HepG2 (cell line): ENCODE measurements at places on chromosomes 3 and 15. TPM values are rescaled to one million over a fixed set of nuclear protein-coding genes. Genes with fewer than 3 reads are reported as not detected.

Gene PLA2G4E
- 0.01 TPM in 1 of 2 replicates, not detected in the other for polyA plus RNA-seq

Gene WDR76
- 1.1 and 1.3 TPM in 2 replicates for polyA plus RNA-seq

Gene HHATL
- polyA plus RNA-seq: 0.04 and 0.26 TPM in 2 replicates

Gene LMAN1L
- not detected in 2 replicates for polyA plus RNA-seq

Gene CLDN11
- 2.8 and 4.2 TPM in 2 replicates for polyA plus RNA-seq

- no peaks in the 10 kb centered on the region for H3K4me1 ChIP-seq
- DNase-seq: no peak
- H3K27ac ChIP-seq: no peak overlapping the region
Measured at GRCh38 chr3:7272203-7272602, 411.3 kb downstream of the GRM7 start.

GRCh38 chr3:10315771-10316344 lies 5.1 kb downstream of the SEC13 start:
- no peak for DNase-seq
- H3K27me3 ChIP-seq: no peaks in the 10 kb centered on the region; the same call in 2 of the 3 replicates
- H3K36me3 ChIP-seq: peaks cover 33% of the 10 kb centered on the region
- H3K4me3 ChIP-seq: no peak overlapping the region
- H3K27ac ChIP-seq: peak overlapping the region; percentile 29

GRCh38 chr3:45677033-45677446 lies 12.2 kb upstream of the SACM1L start:
- peaks cover 35% of the 10 kb centered on the region for H3K36me3 ChIP-seq
- DNase-seq: peak; percentile 40
- H3K27me3 ChIP-seq: no peaks in the 10 kb centered on the region
- H3K4me3 ChIP-seq: no peak overlapping the region
- H3K4me1 ChIP-seq: peaks cover 9% of the 10 kb centered on the region; the same call in 1 of the 2 replicates

DNA sequence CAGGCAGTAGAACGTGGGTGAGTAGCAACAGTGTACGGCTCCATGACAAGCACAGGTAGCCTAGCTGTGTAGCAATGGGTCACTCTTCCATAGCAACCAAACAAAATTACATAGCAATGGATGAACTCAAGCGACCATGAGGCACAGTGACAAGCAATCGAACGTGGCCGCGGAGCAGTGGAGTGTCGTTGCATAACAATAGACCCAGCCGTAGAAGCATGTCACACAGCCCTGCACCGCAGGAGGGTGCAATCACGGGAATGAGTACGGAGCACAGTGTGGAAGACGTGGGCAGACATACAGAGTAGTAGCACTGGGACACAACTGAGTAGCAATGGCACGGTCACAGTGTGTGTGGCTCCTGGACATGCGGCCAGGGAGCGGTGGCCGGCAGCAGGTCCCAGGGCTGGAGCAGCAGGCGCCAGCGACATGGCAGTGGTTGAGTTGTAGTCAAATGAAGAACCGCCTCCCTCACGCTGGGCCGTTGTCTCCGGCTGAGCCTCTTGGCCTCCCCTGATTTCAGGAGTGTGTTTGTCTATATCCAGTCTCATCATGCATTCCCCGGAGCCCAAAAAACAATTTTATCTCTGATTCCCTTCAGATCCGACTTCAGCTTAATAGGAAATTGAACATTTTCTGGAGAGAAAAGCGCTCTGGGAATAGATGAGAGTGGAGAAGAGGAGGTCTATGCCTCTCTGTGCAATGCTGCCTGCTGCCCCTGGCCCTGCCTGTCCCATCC lies 64.1 kb downstream of the CCDC33 start:
- H3K4me3 ChIP-seq: no peak overlapping the region
- no peaks in the 10 kb centered on the region for H3K36me3 ChIP-seq
- peaks cover 43% of the 10 kb centered on the region; the same call in 2 of the 3 replicates for H3K27me3 ChIP-seq
- DNase-seq: no peak
- H3K4me1 ChIP-seq: 0 out of 2 replicates have a peak, but pooled peaks cover 4% of the 10 kb centered on the region

DNA sequence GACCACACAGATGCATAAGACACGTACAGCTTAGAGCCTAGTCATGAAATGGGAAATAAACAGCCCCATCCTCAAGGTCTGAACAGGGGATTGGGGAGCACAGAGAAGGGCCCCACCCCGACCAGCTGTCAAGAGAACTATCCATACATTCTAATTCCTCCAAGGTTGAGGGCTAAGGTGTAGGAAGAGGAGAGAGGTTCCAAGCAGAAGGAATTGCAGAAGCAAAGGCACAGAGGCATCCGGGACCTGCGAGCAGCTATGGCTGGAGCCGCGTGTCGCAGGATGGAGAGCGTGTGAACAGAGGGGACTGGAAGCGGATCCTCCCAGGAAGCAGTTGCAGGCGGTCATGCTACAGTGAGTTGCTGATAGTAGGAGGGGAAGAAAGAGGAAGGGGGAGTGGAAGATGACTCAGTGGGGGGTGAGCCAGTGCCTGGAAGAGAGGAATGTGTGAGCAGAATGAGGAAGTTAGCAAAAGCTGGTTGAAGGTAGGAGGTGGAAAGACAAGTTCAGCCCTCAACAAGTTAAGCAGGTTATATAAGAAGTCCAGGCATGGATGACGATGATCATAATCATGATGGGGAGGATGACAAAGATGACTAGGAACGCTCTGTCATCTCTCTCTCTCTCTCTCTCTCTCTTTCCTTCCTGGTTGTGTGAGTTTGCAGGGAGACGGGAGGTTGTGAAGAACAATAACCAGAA lies 89.7 kb downstream of the LIPC start:
- peaks cover 29% of the 10 kb centered on the region for H3K4me1 ChIP-seq
- no peaks in the 10 kb centered on the region for H3K27me3 ChIP-seq
- DNase-seq: peak; percentile 42
- H3K27ac ChIP-seq: no peak overlapping the region
- no peak overlapping the region for H3K4me3 ChIP-seq

GRCh38 chr3:194205675-194206133 lies 69.8 kb downstream of the HES1 start:
- peaks cover 38% of the 10 kb centered on the region for H3K27me3 ChIP-seq
- no peak for DNase-seq
- H3K27ac ChIP-seq: no peak overlapping the region
- no peaks in the 10 kb centered on the region for H3K36me3 ChIP-seq

DNA sequence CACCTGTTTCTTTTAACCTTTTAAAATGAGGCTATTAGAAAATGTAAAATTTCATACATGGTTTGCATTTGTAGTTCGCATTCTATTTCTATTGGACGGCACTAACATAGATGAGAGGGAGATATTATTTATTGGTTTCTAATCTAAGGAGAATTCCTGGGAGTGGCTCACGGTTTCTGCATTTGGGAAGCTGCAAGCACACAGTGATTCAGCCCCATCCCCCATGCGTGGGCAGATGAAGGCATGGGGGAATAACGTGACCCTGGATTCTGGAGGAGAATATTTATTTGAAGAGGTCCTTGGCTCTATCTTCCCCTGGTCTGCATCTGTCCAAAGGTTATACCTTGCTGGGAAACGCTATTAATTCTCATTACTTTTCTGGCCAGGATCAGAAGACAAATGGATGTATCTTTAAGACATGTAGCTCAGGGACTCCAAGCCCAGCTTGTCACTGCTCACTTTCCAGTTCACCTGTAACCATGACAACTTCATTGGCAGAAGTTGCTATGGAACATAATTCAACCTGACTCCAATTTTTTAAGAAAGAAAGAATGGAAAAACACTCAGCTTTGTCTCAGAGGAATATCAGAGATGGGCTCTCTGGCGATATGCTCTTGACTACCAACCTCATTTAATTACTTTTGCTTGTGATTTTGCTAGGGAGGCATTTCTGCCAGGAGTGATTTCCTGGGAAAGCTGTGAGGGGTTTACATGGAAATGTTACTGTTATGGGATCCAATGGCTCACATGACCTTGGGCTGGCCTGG lies 27.2 kb upstream of the POMGNT2 start:
- no peaks in the 10 kb centered on the region for H3K4me1 ChIP-seq
- H3K4me3 ChIP-seq: no peak overlapping the region
- H3K36me3 ChIP-seq: no peaks in the 10 kb centered on the region
- no peak overlapping the region for H3K27ac ChIP-seq

- H3K27ac ChIP-seq: no peak overlapping the region
- no peaks in the 10 kb centered on the region for H3K36me3 ChIP-seq
- H3K4me1 ChIP-seq: no peaks in the 10 kb centered on the region
- no peak for DNase-seq
- H3K4me3 ChIP-seq: no peak overlapping the region
Measured at GRCh38 chr3:157669416-157669815, 166.2 kb upstream of the VEPH1 start.

DNA sequence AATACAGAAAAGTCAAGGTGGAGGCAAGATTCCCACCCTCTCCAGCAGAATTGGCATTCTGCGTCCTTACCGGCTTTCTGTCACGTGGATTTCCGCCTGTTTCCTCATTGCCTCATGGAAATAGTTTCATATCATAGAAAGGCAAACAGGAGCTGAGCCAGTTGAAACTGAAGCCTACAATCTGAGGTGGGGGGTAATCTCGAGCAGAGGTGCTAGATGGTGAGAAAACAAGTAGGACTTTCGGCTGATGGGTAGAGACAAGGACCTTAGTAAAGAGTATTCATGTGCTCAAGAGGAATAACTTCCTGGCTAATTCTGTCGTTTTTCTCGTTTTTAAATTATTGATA lies 39.9 kb downstream of the LRCH3 start:
- no peaks in the 10 kb centered on the region for H3K4me1 ChIP-seq
- H3K27ac ChIP-seq: no peak overlapping the region
- DNase-seq: no peak
- H3K4me3 ChIP-seq: no peak overlapping the region

DNA sequence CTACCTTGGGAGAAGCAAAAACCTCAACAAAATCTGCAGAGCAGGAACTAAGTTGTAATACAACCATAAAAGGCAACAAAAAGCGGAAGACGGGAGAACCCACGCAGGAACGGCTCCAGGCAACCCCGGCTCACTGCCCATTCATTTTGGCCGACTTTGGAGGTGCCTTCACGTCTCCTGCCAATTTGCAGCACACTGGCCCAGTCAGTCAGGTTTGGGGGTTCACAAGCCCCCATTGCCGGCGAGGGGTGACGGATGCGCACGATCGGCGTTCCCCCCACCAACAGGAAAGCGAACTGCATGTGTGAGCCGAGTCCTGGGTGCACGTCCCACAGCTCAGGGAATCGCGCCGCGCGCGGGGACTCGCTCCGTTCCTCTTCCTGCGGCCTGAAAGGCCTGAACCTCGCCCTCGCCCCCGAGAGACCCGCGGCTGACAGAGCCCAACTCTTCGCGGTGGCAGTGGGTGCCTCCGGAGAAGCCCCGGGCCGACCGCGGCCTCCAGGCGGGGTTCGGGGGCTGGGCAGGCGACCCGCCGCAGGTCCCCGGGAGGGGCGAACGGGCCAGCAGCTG lies 463 bp downstream of the TERC start:
- H3K27ac ChIP-seq: peak overlapping the region; percentile 79
- DNase-seq: no peak
- no peaks in the 10 kb centered on the region for H3K36me3 ChIP-seq
